ENCODE measurements at places on chromosomes 7 and 10. TPM values are rescaled to one million over a fixed set of nuclear protein-coding genes. Genes with fewer than 3 reads are reported as not detected.
A peak's percentile ranks its signal among the peaks of the same experiment; 100 is the strongest.

DNA sequence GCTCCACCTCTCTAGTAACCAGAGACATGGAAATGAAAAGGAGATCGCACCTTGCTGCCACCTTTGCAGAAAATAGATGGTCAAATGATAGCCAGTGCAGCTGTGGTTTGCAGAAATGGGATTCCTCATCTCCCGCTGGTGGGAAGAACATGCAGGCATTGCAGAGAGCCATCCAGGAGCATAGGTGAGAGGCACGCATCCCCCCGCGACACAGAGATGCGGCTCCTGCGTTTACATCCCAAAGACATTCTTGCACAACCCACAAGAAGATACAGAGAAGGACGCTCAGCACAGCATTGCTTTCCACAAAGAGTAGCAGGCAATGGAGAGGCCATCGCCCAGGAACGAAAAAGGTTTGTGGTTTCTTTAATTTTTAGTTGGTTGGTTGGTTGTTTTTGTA, 56.2 kb downstream of the OAT start:
- no peak for DNase-seq

The TMEM184A gene
- total RNA-seq = not detected

- peak; percentile 10 for DNase-seq
These were observed 165.5 kb downstream of the MAGI2 start for GRCh38 chr7:79287981-79288380.

The HOXA1 gene
- 0.27 TPM for total RNA-seq

DNA sequence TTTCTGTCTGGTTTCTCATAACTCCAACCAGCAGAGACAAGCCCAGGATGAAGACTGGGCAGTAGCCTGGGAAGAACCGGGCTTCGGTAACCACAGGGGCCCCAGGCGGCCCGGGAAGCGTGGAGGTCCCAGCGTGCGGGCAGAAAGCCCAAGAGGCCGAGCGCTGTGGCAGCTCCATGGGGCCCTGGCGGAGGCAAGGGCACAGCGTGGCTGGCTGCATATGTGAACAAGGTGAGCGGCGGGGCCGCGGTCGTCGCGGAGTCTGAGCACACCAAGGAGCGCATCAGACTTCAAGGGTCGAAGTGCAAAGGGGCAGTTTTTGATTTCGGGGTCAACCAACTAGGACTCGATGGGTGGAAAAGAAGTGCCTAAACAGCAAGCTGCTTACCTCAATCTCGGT, 45.9 kb downstream of the AKR1D1 start:
- DNase-seq = no peak

- DNase-seq = peak; percentile 3
These were observed 225.7 kb upstream of the AOAH start for GRCh38 chr7:36949711-36950600.
